ENCODE measurements at places on chromosomes 13 and 19.

GRCh38 chr19:35330475-35330874 lies 1.5 kb downstream of the CD22 start:
- no peak for DNase-seq

- DNase-seq: no peak
Observed at GRCh38 chr13:33138441-33138840, 122.2 kb downstream of the KL start.

GRCh38 chr13:106088085-106088484 lies 447.4 kb downstream of the EFNB2 start:
- DNase-seq: no peak

DNA sequence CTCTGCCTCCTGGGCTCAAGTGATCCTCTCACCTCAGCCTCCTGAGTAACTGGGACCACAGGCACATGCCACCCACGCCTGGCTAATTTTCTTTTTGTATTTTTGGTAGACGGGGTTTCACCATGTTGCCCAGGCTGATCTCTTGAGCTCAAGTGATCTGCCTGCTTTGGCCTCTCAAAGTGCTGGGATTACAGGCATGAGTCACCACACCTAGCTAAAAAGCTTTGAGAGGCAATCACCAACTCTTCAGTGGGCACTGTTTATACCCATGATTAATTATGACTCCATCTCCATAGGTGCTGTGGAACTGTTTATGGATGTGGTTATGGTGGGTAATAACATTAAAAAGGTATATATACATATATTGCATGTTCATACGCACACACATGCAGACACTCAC lies 7.5 kb upstream of the RBM26 start:
- DNase-seq: no peak

- no peak for DNase-seq
Observed at GRCh38 chr19:15194938-15195337, 5.9 kb downstream of the NOTCH3 start.

DNA sequence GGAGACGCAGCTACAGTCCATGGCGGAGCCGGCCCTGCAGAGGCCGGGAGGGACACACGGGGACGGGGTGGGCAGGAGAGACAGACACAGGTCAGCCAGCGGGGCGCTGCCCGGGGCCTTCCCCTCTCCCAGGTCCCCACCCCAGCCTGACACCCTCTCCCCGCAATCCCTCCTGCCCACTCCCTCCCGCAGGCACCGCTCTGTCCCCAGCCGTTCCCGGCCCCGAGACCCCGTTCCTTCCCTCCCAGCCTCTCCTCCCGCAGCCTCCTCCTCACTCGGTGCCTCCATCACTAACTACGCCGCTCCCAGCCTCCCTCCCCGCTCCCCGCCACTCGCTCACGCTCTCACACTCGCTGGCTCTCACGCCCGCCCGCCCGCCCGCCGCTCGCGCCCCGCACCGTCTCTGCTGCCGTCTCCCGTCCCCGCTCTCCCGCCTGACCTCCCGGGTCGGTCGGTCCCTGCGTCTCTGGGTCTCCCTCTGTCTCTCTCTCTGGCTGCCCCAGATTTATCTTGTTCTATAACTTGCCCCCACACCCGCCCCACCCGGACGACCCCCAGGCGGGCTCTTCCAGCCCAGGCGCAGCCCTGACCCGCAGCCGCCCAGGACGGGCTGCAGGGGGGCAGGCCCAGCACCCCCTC lies 15.2 kb downstream of the ERFL start:
- no peak for DNase-seq

- DNase-seq: no peak
Observed at GRCh38 chr13:94212196-94212595, 267.3 kb downstream of the DCT start.

GRCh38 chr19:17605761-17606589 lies 50.5 kb downstream of the COLGALT1 start:
- peak; percentile 77 for DNase-seq

DNA sequence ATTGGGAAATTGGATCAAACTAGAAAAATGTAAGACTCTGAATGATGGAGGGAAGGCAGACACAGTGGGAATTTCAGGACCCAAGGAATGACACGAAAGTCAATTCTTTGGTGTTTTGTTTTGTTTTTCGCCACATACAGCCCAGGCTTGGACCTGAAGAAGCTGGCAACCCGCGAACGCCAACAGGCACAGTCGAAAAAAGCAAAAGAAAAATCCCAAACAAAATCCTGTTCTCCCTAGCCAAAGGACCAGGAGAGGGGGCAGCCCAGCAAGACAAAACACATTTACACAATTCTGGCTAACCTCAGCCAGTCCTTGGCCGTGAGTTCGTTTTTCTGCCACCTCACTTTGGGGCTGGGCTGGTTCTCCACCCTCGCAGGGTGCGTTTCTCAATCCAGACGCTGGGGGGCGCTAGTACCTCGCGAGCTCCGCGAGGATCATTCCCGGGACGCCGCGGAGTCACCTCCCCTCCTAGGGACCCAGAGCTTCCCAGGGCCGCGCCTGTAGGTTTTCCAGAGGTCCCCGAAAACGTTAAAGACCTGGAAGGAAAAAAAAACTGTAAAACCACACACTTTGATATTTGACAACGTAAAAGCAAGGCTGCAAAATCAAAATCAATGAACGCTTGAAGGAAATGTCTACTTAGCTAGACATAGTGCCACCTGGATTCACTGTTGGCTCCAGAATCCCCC lies 34.9 kb upstream of the TPM4 start:
- peak; percentile 50 for DNase-seq

GRCh38 chr13:76758257-76758656 lies 127.9 kb downstream of the KCTD12 start:
- DNase-seq: no peak

GRCh38 chr13:68030152-68030809 lies 800.1 kb upstream of the PCDH9 start:
- no peak for DNase-seq

DNA sequence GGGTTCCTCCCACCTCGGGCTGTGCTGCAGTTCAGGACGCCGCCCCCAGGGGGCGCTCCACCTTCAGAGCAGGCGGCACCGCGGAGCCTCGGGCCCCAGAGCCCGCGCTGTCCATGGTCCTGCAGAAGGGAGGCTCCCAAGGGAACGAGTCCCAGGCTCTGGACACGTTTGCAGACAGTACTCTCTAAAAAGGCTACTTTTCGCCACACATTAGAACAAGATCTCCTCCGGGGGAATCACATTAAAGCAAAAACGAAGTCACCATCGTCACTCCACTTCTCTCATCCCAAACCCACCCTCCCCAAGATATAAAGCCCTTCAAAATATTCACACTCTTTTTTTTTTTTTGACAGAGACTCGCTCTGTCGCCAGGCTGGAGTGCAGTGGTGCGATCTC lies 4.6 kb upstream of the SIGLEC10 start:
- peak; percentile 82 for DNase-seq

- DNase-seq: no peak
Observed at GRCh38 chr13:50643060-50643459, 200.4 kb downstream of the DLEU7 start.

- no peak for DNase-seq
Observed at GRCh38 chr13:50994651-50995050, 85.1 kb downstream of the RNASEH2B start.

DNA sequence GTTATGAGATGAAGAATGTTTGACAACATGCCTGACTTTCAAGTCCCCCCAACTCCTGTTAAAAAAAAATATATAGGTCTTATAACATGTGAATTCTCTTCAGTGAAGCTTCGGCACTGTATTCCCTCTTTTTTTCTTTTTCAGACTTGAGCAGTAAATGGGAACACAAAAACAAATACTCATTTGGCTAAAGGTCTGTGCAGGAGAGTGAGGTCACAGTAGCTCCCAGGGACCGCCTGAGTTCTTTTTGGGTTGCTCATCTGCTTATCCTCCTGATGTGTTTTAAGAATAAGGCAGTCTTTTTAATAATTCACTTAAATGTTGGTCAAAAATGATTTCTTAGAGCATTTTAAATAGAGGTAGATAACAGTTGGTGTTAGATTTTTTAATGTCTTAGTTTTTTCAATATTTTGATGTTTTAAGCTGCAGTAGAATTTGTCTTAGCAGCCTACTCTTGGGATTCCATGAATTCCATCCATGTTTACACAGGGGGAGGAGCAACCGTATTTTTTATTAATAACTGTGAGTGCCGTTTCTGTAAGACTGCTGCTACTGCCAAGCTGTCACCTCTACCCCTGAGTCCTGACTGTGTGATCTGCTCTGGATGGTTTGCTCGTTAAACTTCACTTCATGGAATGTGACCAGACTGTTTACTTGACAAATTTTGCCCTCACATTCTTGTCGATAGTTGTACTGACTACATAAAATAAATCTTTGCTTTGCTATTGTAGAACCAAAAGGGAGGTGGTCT lies 14.9 kb downstream of the HNRNPM start:
- DNase-seq: no peak

- peak; percentile 63 for DNase-seq
Observed at GRCh38 chr13:29594303-29594709, 1.2 kb downstream of the SLC7A1 start.

- no peak for DNase-seq
Observed at GRCh38 chr13:70408865-70409264, 300.6 kb upstream of the KLHL1 start.

- no peak for DNase-seq
Observed at GRCh38 chr19:47471381-47471732, 336 bp downstream of the SLC8A2 start.

GRCh38 chr19:30696514-30696913 lies 324.3 kb downstream of the ZNF536 start:
- no peak for DNase-seq

- DNase-seq: no peak
Observed at GRCh38 chr13:37652596-37652995, 54.0 kb upstream of the POSTN start.

DNA sequence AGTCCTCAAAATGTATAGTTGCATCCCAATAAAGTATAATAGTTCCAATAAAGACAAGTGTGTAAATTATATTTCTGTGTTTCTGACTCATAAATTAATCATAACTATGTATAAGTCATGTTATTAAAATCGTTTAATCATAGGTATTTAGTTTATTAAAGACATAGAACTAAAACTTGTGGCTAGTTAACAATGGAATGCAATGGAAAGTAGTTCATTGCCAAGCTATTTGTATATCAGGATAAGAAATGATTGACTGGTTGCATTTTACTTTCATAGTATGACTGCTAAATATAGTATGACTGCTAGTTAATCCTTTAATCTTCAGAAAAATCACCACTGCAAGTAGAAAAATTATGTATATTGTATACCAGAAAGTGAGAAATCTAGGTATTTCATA lies 16.9 kb downstream of the COG3 start:
- DNase-seq: no peak

- DNase-seq: no peak
Observed at GRCh38 chr19:10290357-10290875, 664 bp downstream of the ICAM5 start.

DNA sequence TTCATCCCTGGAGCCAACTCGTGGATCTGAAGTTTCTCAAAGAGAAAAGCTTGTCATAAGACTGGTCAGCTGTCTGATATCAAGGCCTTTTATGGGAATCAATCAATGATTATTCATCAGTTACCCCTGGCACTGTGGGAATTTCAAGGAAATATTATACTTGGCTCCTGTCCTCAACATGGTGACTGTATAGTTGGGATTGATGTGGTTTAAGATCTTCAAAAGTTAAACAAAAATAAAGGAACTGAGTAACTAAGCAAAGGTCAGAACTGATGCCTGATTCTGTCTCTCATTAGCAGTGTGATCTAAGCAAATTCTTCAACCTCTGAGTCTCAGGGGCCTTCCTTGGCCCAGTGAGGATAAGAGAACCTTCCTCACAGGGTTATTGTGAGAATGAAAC lies 22.2 kb upstream of the SERPINE3 start:
- no peak for DNase-seq

GRCh38 chr13:50636007-50636704 lies 207.3 kb downstream of the DLEU7 start:
- no peak for DNase-seq

GRCh38 chr13:35741657-35742056 lies 265.2 kb upstream of the MAB21L1 start:
- DNase-seq: no peak

GRCh38 chr19:17205237-17206140 lies 9.7 kb upstream of the USE1 start:
- peak; percentile 78 for DNase-seq

GRCh38 chr13:77872995-77873394 lies 45.6 kb downstream of the EDNRB start:
- no peak for DNase-seq

- DNase-seq: no peak
Observed at GRCh38 chr13:113607889-113608635, 23.5 kb downstream of the TFDP1 start.

- DNase-seq: no peak
Observed at GRCh38 chr13:30968846-30969245, 36.4 kb downstream of the TEX26 start.

- no peak for DNase-seq
Observed at GRCh38 chr19:15669891-15670290, 3.0 kb upstream of the CYP4F12 start.

DNA sequence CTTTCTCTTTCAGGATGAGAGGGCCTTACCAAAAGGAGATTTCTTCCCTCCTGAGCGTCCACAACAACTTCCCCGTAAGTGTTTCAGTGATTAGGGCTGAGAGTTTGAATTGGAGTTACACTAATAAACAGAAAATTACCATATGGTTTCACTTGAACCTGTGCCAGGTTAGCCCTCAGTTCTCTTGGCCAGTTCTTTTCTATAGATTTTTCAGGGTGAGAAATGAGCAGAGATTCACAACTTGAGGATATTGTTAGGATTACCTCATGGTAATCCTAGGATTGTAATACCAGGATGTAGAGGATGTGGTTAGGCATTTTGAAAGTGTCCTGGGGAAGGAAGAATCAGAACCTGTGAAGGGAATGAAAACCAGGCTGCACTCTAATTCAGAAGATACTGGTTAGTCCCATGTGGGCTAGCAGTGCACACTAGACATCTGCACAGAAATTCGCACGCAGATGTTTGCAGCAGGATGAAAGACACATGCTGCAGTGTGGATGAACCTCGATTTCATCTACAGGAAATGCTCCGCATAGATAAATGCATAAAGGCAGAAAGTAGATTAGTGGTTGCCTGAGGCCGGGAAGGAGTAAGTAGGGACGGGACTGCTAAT lies 24.1 kb downstream of the HNRNPM start:
- DNase-seq: no peak

DNA sequence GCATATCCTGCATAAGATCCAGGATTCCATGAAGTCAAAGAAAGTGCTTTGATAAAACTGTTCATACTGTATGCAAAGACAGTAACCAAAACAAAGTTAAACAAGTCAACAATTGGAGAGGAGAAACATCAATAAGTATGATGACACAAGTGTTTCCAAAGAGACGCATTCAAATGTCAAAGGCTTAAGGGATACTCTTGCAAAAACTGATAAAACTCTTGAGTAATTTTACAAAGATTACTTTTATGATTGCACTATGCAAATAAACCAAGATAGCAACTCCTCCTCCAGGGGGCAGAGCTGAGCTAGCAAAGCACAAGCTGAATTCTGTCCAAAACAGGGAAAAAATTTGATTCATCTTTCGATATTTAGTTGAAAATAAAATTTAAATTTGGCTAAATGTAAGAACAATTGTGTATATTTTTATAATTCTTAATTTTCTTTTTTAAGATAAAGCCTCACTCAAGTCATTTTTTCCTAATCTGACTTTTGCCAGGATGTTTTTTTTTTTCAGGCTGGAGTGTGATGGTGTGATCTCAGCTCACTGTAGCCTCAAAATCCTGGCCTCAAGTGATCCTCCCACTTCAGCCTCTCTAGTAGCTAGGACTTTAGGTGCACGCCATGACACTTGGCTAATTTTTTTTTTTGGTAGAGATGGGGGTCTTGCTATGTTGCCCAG lies 84.0 kb downstream of the MZT1 start:
- peak; percentile 28 for DNase-seq

GRCh38 chr19:33175156-33175782 lies 18.9 kb upstream of the LRP3 start:
- no peak for DNase-seq

GRCh38 chr19:47152205-47152604 lies 21.6 kb downstream of the SAE1 start:
- DNase-seq: no peak

- DNase-seq: no peak
Observed at GRCh38 chr13:99973163-99973807, 1.7 kb upstream of the ZIC5 start.

Data from hematopoietic multipotent progenitor cell treated with erythropoietin and hydrocortisone succinate and interleukin-3 and kit ligand, for 17 days (in vitro differentiated cells).